ENCODE measurements at places on chromosomes 11 and 22.

DNA sequence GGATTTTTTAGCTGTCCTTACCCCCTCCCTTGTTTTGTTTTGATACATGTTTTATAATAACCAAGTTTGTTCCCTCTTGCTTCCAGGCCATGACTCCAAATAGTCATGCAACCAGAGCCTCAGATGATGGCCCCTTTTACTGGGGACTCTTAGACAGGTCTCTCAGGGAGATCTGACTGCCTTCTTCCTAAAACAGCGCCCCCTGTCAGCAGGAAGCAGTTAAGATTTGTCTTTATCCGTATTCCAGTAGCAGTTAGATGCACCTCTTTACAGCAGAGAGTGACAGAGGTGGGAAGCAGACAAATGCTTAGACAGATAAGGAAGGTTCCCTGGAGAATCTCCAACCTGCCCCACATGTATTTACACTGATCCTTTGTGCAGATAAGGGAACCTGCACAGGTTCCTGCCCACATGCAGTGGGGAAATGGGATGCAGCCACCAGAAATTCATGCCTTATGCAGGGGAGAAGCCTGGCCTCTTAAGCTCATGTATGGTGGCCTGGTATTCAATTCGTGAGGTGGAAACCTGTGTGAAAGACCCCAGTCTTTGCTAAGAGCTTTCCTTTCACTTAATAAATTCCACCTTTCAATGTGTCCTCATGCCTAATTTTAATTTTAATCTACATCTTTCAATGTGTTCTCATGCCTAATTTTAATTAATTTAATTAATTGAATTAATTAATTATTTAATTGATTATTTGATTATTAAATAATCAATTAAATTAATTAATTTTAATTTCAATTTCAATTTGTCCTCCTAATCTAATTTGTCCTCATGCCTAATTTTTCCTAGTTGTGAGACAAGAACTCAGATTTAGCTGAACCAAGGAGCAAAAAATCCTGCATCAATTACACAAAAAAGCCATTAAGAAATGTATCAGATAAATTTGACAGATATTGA, 11.5 kb upstream of the GLYAT start:
- H3K4me1 ChIP-seq: no peaks in the 10 kb centered on the region
- H3K27ac ChIP-seq: no peak overlapping the region
- no peak for DNase-seq
- no peak overlapping the region for H3K4me3 ChIP-seq

DNA sequence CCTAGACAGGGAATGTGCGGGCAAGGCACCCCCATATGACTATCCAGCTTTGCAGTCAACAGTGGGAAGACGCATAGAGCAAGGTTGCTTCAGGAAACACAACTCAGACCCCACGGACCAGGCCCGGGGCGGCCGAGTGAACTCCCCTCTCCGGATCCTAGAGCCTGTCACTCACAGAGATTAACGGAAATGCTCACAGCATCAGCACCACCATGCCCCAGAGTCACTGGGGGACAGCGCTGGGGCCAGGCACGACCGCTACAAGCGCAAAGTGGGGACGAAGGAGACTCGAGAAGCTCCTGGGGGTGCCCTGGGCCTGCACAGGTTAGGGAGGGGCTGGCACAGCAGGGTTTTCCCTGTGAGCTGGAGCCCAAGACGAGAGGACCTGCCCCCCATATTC, 15.9 kb downstream of the MACROD1 start:
- H3K4me1 ChIP-seq: peaks cover 32% of the 10 kb centered on the region
- no peak overlapping the region for H3K4me3 ChIP-seq
- H3K27ac ChIP-seq: peak overlapping the region; percentile 73
- H3K27me3 ChIP-seq: no peaks in the 10 kb centered on the region

DNA sequence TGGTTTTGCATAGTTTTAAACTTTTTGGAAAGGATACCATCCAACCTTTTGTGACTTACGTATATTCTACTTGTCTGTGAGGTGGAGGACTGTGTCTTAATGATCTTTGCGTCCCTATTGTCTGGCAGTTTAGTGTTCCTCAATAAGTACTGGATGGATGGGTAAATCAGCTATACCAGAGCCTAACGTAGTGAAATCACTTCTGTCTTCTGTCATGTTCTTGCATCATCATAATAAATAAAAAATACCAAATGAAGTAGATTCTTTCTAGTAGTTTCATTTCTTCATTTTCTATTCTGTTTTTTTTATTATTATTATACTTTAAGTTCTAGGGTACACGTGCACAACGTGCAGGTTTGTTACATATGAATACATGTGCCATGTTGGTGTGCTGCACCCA, 66.4 kb downstream of the ACER3 start:
- no peak overlapping the region for H3K4me3 ChIP-seq
- no peaks in the 10 kb centered on the region for H3K36me3 ChIP-seq
- H3K27me3 ChIP-seq: no peaks in the 10 kb centered on the region
- no peak for DNase-seq

- DNase-seq: no peak
- no peaks in the 10 kb centered on the region for H3K27me3 ChIP-seq
- no peak overlapping the region for H3K27ac ChIP-seq
- no peaks in the 10 kb centered on the region for H3K36me3 ChIP-seq
- H3K4me1 ChIP-seq: no peaks in the 10 kb centered on the region
Observed at GRCh38 chr11:79686703-79687419, 246.0 kb upstream of the TENM4 start.

DNA sequence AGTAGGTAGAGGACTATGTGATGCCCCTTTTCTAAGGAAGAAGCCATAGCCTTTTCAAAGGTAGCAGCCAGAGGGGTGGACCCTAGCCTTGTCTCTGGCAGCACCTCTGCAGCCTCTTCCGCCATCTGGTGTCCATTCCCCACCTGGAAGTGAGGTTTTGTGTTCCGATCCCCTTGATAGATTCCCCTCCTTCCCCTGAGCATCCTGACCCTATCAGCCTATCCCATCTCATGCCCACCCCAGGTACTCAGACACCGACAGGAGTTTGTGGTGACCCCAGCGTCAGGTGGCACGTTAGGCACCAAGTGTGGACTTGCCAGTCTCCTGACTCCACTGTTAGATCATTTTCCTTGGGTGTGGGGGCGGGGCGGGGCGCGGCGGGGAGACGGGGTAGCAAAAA, 398 bp upstream of the FAM89B start:
- no peaks in the 10 kb centered on the region for H3K36me3 ChIP-seq
- no peak overlapping the region for H3K4me3 ChIP-seq
- no peaks in the 10 kb centered on the region for H3K27me3 ChIP-seq
- H3K4me1 ChIP-seq: peaks cover 68% of the 10 kb centered on the region

DNA sequence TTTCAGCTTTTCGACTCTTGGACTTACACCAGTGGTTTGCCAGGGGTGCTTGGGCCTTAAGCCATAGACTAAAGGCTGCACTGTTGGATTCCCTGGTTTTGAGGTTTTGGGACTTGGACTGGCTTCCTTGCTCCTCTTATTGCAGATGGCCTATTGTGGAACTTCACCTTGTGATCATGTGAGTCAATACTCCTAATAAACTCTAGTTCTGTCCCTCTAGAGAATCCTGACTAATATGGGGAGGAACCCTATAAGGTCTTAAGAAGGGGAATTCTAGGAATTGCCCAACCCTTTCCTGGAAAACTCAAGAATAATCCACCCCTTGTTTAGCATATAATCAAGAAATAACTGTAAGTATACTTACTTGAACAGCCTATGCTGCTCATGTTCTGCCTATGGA, 491.8 kb downstream of the TMEM135 start:
- no peak overlapping the region for H3K27ac ChIP-seq
- no peak overlapping the region for H3K4me3 ChIP-seq
- no peak for DNase-seq
- no peaks in the 10 kb centered on the region for H3K27me3 ChIP-seq

DNA sequence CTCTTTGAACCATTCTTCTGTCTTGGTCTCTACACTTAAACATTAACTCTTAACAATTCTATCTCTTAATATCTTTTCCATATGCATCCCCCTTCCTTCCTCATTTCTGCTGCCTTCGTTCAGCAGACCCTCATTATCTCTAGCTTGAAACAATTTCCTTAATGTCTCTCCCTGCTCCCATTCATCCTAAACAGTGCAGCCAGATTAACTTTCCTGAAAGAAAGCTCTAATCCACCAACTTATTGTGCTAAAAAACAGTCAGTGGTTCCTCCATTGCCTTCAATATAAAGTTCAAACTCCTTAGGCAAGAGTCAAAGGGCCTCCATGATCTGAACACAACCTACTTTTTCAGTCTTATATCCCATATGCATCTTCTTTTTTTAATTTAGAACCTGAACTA, 42.5 kb downstream of the SOX6 start:
- no peaks in the 10 kb centered on the region for H3K27me3 ChIP-seq
- no peak for DNase-seq
- H3K4me1 ChIP-seq: no peaks in the 10 kb centered on the region
- no peaks in the 10 kb centered on the region for H3K36me3 ChIP-seq

GRCh38 chr11:104792861-104793260, 105.4 kb downstream of the CASP12 start:
- no peaks in the 10 kb centered on the region for H3K27me3 ChIP-seq
- no peak overlapping the region for H3K4me3 ChIP-seq
- H3K27ac ChIP-seq: no peak overlapping the region
- DNase-seq: no peak

DNA sequence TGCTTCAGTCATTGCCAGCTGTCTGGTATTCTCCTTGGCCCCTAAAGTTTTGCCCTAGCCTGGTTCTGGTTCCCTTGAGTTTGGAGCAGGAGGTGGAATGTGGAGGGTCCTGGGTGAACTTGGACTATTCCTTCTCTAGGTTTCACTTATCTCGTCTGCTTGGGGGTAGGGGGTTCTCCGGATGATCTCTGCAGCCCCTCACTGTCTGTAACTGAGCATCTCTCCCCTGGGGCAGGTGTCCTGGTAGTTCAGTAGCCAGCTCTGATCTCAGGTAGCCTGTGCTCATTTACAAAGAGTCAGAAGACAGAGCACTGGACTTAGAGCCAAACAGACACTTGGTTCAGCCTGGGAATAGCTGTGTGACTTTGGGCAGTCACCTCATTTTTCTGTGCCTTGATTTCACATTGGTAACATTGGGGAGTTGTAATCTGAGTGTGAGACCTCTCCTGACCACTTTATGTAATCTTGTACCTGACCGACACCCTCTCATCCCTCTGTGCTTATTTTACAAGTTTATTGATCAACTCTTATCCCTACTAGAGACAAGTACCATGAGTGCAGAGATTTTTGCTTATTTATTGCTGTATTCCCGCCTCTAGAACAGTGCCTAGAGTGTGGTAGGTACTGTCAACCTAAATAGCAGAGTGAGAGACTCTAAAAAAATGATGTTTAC, 804 bp downstream of the CCDC134 start:
- no peak overlapping the region for H3K27ac ChIP-seq
- no peaks in the 10 kb centered on the region for H3K36me3 ChIP-seq
- no peak for DNase-seq
- no peaks in the 10 kb centered on the region for H3K27me3 ChIP-seq
- H3K4me1 ChIP-seq: peaks cover 16% of the 10 kb centered on the region
- H3K4me3 ChIP-seq: peak overlapping the region; percentile 74

DNA sequence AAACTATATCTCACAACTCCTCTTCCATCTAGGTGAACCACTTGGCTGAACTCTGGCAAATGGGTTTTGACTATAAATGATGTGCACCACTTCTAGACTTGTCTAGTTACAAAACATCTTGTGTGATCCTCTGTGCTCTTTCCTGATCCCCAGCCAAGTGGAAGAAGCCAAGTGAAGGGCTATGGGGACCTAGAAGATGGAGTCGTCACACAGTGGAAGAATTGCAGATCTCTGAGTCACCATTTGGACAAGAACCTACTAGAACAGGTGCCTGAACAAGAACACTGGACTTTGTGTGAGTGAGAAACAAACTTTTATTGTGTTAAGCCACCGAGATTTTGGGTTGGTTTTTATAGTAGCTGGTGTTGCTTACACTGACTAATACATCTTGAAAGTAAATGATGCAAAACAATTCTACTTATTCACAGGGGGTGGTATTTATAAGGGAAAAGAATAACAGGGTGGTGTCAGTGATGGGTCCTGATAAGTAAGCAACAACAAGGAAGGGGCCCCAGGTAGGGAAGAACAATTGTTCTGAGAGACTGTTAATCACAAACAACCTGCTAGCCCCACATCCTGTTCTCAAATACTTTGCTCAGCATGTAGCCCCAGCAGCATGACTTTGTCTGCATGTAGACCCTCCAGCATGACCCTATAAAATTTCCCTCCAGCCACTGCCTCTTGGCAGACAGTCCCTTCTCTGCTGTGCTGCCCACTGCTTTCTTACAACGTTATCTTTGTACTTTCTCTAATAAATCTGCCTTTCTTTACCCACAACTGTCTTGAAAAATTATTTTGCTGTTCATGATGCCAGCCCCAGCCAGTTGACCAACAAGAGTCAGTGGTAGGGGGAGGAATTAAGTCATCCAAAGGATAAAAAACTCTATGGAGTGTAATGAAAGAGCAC, 280.7 kb upstream of the PLET1 start:
- no peak overlapping the region for H3K4me3 ChIP-seq
- no peaks in the 10 kb centered on the region for H3K36me3 ChIP-seq
- H3K27ac ChIP-seq: no peak overlapping the region

- H3K27ac ChIP-seq: no peak overlapping the region
- H3K4me1 ChIP-seq: peaks cover 10% of the 10 kb centered on the region
- H3K36me3 ChIP-seq: no peaks in the 10 kb centered on the region
- H3K27me3 ChIP-seq: no peaks in the 10 kb centered on the region
- no peak for DNase-seq
Observed at GRCh38 chr22:24232124-24232523, 12.8 kb downstream of the GGT5 start.

DNA sequence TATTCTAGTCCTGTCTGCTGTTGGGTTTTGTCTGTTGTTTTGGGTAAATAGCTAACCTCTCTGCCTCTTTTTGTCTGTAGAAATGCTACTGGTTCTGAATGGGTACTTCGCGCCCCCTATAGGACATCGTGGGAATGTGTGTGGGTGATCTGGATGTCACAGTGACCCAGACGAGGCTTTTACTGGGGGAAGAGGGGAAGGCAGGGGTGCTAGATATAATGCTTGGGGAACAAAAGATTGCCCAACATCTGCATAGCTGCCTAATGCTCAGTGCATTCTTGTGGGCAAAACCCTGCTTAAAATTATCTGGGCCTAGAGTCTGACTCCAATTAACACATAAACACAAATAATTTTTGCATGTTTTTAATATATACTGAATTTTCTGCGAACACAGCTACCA, 57.7 kb downstream of the BMAL1 start:
- H3K4me1 ChIP-seq: peaks cover 85% of the 10 kb centered on the region
- H3K27ac ChIP-seq: no peak overlapping the region
- no peak overlapping the region for H3K4me3 ChIP-seq
- no peaks in the 10 kb centered on the region for H3K27me3 ChIP-seq
- peak; percentile 59 for DNase-seq

DNA sequence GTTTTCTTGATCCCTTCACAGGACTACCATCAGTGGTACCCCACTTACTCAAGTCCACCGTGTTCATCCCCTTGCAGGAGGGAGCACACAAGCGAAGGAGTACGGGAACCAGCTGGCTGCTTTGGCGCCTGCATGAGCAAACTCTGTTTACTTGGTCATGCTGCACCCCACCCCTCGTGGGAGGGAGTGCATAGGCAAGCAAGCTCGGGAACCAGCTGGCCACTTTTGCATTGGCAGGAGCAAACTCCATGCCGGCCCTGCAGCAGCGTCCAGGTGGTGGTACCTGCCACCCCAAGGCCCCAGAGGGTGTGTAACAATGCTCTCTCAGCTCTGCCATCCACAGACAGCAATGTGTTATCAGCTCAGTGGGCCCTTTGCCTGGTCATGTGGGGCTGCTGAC, 737.8 kb downstream of the FAM181B start:
- no peak overlapping the region for H3K4me3 ChIP-seq
- no peaks in the 10 kb centered on the region for H3K36me3 ChIP-seq
- H3K27ac ChIP-seq: no peak overlapping the region
- no peaks in the 10 kb centered on the region for H3K27me3 ChIP-seq
- no peak for DNase-seq

- no peak overlapping the region for H3K27ac ChIP-seq
- H3K27me3 ChIP-seq: no peaks in the 10 kb centered on the region
- no peaks in the 10 kb centered on the region for H3K36me3 ChIP-seq
- H3K4me1 ChIP-seq: no peaks in the 10 kb centered on the region
Observed at GRCh38 chr22:27966168-27967064, 47.4 kb upstream of the PITPNB start.

Data from thyroid gland (tissue), 4 donors.